ENCODE measurements at places on chromosomes 3 and 15.

GRCh38 chr3:62863648-62864047 lies 11.6 kb downstream of the CADPS start:
- DNase-seq = no peak

GRCh38 chr3:155730843-155731242 lies 14.0 kb downstream of the PLCH1 start:
- DNase-seq = no peak

GRCh38 chr15:47158573-47158972 lies 558.7 kb upstream of the SEMA6D start:
- no peak for DNase-seq

- DNase-seq = no peak
Observed at GRCh38 chr3:123246866-123247265, 45.1 kb downstream of the SEC22A start.

- DNase-seq = no peak
Observed at GRCh38 chr3:97662762-97663161, 101.8 kb upstream of the ARL6 start.

GRCh38 chr15:29925227-29926082 lies 103.2 kb upstream of the TJP1 start:
- DNase-seq = peak; percentile 25

DNA sequence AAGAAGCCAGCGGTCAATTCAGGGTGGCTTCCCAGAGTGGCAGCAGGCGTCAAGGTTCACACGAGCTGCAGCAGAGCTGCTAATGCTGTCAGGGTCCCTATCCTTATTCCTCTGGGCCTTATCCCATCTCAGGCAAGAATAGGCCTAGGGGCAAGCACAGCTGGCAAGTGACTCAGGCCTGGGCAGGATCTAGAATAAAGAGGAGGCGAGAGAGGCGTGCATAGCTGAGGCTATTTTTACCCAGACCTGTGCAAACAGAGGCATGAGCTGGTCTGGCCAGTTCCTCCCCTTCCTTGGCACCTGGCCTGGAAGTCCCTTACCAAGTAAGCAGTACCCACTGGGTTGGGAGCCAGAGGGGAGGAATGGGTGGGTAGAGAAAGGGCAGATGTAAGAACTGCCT lies 12.2 kb upstream of the VIPR1 start:
- DNase-seq = no peak

- DNase-seq = peak; percentile 30
Observed at GRCh38 chr15:45714590-45715488, 80.0 kb downstream of the SQOR start.

- no peak for DNase-seq
Observed at GRCh38 chr3:104989878-104990277, 376.8 kb upstream of the ALCAM start.

- no peak for DNase-seq
Observed at GRCh38 chr3:89300526-89300925, 193.1 kb downstream of the EPHA3 start.

DNA sequence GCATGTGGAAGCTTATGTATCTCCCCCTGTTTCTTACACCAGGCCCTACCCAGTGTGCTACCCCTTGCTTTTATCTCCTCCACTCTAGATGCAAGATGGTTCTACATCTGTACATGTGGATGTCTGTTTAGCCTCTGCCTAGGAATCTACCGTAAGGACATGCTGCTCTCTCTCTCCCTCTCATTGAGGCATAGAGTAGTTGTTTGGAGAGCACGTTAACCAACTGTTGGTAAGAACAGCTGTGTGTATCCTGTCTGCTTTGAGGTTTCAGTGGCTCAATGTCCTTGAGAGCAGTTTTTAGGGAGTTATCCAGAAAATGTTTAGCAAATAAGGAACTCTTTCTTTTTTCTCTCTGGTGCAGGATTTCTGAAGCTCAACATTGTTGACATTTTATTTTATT lies 152.8 kb downstream of the DNAJB8 start:
- no peak for DNase-seq

DNA sequence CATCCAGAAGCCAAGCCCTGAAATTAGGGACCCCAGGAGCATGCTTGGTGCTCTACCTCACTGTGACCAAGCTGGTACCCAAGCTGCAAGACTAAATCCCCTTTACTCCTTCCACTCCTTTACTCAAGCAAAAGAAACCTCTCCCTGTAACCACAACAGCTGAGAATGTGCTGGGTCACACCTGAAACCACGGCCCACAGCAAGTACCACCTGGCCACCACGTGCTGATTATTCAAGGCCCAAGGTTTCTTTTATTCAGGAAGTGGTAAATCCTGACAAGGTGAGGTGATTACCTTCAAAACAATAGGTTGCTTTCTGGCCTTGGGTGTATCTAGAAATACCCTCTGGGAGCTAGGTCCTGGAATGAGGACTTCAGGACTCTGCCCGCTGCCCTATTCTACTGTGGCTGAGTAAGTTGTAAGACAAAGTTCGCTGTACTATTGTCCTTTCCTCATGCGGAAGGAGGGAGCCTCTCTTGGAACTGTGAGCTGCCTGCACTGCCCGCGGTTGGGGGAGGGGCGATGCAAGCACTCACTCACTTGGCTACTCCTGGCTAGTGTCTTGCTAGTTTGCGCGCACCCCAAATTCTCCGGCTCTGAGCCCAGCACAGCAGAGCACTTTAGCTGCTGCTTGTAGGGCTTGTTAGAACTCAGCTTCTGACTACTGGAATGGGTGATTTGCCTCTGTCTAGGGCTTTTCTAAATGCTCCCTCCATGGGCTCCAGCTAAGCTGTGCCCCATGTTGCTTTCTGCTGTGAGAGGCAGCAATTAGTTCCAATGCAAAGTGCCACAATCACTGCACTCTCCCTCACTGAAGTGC lies 487.1 kb upstream of the CNTN3 start:
- no peak for DNase-seq

- DNase-seq = no peak
Observed at GRCh38 chr3:98450372-98450771, 12.6 kb upstream of the OR5K1 start.

DNA sequence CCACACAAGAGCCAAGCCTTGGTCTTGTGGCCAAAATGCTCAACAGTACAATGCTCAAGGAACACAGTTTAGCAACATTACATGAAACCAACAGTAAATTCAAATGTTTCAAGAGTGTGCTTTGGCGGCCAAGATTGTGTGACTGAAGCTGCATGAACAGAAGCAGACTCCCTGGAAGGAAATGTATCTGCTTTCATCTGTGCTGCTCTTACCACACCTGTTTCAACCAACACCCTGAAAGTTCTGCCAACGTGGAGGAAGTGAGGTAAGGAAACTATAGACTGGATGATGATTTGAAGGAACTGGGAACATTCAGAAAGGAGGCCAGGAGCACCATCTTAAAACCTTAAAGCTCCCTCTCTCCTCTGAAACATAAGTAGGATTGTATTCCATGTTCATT lies 55.7 kb downstream of the MB21D2 start:
- DNase-seq = no peak

DNA sequence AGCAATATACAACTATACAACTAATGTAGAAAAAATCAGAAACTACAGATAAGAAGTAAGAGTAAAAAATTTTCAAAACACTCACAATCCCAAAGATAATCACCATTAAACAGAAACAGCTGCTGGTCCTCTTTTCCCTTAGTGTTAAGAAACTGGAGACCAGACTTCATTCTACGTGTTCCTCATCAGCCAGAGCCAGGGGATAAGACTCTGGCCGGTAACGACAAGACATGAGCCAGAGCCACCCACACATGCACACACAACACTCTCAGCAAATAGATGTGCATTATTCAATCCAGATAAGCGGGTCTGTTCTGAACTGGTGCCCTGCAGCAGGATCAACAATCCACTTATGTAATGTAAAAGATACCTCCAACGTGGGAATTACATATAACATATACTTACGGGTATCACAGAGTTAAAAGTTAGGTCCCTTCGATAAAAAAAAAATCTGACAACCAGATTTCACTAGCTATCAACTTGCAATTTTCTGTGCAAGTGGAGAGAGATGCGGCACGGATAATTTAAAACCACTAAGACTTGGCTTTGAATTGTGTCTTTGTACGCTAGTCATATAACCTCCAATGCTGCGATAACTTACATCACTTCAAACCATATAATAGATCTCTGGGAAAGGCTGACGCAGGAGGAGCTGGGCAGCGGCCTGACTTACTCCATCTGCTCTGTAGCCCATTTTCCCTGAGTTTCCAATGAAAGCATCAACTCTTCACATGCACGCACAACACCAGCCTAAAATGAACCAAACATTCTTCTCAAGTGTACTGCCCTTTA lies 17.8 kb downstream of the PRICKLE2 start:
- DNase-seq = no peak

DNA sequence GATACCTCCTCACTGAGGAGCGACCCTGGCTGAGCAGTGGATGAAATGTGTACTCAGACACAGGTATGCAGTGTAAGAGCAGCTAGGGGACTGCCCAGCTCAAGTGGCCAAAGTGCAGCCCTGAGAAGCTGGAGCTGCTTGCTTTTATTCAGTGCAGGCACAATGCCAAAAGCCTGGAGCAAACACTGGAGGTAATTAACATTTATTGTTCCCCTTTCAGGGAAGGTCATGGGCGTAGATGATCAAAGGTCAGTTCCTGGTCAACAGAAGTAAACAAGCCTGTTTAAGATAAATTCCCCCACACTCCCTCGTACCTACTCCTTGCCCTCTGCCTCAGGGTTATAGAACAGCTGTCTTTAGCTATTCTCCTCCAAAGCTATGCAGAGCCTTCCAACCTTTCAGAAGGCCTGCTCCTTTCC lies 17.5 kb downstream of the PLA2G4F start:
- no peak for DNase-seq

DNA sequence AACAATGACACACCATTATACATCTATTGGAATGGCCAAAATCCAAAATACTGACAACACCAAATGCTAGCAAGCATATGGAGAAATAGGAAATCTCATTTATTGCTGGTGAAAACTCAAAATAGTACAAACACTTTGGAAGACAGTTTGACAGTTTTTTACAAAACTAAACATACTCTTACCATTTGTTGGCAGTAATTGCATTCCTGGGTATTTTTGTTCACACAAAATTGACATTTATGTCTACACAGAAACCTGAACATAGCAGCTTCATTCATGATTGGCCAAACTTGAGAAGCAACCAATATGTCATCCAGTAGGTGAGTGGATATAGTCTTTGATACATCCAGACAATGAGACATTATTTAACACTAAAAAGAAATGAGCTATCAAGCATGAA lies 489.9 kb downstream of the PLOD2 start:
- no peak for DNase-seq

DNA sequence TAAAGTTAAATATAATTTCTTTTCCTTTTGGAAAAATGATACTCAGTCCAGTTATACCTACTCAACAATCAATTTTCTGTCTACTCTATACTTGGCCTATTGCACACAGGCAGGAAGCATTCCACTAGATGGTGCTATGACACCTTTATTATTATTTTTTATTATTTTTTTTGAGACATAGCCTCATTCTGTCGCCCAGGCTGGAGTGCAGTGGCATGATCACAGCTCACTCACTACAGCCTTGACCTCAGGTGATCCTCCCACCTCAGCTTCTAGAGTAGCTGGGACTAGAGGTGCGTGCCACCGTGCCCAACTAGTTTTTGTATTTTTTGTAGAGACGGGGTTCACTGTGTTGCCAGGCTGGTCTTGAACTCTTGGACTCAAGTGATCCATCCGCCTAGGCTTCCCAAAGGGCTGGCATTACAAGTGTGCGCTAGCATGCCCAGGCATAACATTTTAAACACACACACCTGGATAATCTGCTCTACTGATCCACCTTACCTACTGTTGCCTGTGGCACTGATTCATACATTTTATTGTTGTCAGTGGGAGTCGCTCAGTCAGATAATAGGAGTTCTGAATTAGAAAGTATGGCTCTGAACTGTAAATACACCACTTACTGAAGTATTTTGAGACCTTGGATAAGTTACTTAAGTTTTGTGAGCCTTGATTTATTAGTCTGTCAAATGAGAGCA lies 56.2 kb downstream of the EIF3J start:
- DNase-seq = no peak

GRCh38 chr3:175386630-175387029 lies 527.5 kb downstream of the NAALADL2 start:
- DNase-seq = no peak

- DNase-seq = no peak
Observed at GRCh38 chr3:26293329-26293844, 329.2 kb upstream of the LRRC3B start.

GRCh38 chr3:169746924-169747323 lies 17.9 kb downstream of the TERC start:
- no peak for DNase-seq

- no peak for DNase-seq
Observed at GRCh38 chr3:15449489-15450224, 22.3 kb downstream of the EAF1 start.

- no peak for DNase-seq
Observed at GRCh38 chr15:66912441-66912840, 153.0 kb upstream of the SMAD3 start.

DNA sequence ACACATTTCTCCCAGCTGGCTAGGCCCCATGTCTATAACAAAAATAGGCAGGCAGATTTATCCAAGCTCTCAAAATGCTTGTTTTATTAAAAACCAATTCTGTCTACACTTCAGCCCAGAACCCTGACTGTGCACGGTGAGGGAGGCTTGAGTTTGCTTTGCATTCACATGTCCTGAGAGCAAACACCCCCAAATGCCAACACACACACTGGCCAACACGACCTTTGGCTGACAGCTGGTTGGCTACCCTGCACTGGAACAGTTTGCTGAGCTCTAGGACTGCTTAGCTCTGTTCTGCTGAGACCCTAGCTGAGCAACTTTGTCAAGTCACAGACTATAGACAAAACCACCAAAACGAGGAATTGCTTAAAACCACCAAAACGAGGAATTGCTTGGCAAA lies 3.6 kb downstream of the STIMATE start:
- DNase-seq = no peak

DNA sequence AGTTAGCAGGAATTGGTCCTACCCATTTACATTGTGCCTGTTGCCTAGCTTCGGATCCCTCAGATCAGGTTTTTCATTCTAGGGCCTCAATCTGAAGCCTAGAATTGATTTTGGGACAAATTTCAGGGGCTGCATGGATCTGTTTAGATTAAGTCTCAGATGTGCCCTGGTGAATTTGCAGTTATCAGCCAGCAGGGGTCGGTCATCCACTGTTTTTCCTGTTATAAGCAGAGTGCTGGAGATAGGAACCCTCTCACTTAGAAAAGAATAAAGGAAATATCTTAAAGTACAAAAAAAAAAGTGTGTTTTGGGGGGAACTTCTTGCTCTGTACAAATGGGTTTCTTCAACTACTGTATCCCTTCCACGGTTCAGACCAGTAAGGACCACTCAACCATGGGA lies 212.5 kb downstream of the BCHE start:
- DNase-seq = no peak

DNA sequence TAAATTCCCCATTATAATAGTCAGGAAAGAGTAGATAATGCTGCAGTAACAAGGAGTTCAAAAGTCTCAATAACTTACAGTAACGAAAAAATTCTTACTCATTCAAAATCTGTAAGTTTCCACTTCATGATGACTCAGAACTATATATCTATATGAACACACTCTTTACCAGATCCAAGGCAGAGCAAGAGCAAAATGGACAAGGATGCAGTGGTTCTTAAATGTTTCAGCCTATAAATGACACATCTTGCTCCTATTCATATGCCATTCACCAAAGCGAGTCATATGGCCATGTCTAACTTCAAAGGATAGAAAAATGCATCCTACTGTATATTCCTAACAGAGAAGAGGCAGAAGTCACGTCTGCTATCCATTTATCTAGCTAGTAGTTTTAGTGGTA lies 787.7 kb downstream of the NAALADL2 start:
- DNase-seq = no peak

All from stimulated activated CD4-positive, alpha-beta T cell treated with anti-CD3 and anti-CD28 coated beads, Interleukin-4, amount 100 ng/mL, for 48 hours (primary cell).